ENCODE measurements at places on chromosomes 11 and 22.

DNA sequence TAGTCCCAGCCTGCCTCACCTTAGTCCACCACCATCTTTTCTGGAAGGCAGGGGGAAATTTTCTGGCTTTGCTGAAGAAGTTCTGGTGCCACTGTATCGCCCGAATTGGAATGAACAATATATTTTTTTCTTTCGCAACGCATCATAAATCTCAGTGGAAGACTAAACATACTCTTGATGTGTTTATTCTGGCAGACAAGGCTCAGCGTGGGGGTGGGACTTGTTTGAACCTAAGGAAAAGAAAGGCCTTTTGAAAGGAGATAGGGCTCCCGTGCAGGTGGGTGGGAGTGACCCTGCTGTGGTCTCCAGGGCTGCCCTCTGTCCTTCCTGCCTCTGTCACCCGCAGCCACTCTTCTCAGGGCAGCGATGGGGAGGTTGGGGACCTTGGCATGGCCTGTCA is 42.5 kb downstream of the CD82 start:
- DNase-seq: no peak

- DNase-seq: no peak
Observed at GRCh38 chr11:57363131-57364080, 17.5 kb downstream of the PRG3 start.

- no peak for DNase-seq
Observed at GRCh38 chr11:48184452-48184851, 32.2 kb upstream of the OR4B1 start.

DNA sequence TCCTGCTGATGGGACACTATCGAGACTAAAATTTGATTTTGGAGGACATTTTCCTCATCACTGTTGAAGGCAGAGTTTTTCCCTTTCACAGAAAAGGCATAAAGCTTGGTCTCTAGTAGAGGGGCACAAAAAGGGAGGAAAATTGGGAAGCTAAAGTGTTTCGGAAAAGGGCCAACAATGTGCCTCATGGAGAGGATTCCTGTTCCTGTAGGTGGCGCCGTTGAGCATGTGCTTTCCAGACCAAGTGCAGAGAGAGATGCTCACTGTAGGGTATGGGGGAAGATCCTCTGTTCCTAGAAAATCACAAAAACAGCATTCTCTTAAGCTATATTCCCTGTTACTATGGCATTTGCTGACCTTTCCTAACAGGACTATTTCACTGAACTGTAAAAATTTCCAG is 18.4 kb upstream of the OR4C5 start:
- no peak for DNase-seq

- no peak for DNase-seq
Observed at GRCh38 chr11:110972640-110973039, 260.4 kb upstream of the ARHGAP20 start.

GRCh38 chr11:48007677-48008076 is 27.3 kb downstream of the PTPRJ start:
- peak; percentile 22 for DNase-seq

DNA sequence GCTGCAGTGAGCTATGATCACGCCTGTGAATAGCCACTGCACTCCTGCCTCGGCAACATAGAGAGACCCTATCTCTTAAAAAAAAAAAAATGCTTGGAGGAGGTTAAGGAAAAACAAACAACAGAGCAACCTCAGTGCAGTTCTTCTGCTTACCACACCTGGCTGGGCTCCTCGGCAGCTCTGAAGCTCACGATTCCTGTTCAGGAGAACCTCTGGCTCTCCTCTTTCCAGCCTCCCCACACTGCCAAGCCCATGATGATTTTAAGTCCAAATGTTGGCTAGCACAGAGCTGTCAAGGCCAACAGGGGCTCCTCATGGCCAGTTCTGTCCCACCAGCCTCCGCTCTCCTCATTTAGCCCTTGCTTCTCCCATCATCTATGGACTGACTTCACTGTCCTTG is 69.7 kb upstream of the ARFGAP3 start:
- DNase-seq: no peak

Data from bone marrow (tissue), 2 donors.